ENCODE measurements at places on chromosomes 2 and 18.

GRCh38 chr2:39683022-39683699 is 17.4 kb downstream of the TMEM178A start:
- no peak for DNase-seq

DNA sequence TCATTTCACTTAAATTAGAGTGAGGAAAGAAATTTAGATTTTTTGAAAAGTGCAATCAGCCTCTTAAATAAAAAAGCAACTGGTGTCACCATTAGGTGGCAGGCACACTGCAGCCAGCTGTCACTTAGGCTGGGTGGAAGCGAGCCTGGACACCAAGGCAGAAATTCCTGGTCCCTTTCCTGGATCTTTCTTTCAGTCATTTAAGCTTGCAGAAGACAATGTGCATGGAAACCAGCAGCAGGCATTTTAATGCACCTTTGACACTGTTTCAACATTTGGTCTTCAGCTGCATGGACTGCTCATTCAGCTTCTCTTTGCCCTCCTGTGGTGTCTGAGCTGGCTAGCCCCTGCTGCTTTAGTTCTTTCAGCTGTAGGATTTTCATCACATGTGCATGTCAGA is 61.0 kb downstream of the AQP4 start:
- no peak for DNase-seq

- DNase-seq: no peak
These were observed 267.8 kb upstream of the HDAC4 start for GRCh38 chr2:239668651-239669050.

- DNase-seq: no peak
These were observed 177.6 kb downstream of the ZNF521 start for GRCh38 chr18:25174324-25174723.

GRCh38 chr2:181374781-181375675 is 82.2 kb upstream of the ITGA4 start:
- DNase-seq: no peak

DNA sequence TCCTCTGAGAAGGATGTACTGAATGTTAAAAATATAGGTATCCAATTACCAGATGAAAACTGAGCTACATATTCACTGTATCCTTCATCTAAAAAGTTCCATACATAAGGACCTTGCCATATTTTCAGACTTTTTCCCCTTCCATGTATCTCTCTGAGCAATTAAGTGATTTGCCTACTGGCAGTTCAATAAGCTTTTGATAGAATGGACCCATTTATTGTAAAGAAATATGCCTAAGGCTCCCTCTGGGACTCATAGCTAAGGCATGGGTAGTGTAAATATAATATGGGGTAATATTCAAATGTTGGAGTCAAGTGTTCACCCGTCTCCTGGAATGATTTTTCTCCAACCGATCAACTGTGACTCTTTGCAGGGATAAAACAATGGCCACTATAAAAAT is 135.4 kb upstream of the FSHR start:
- no peak for DNase-seq

- no peak for DNase-seq
These were observed 1.6 kb upstream of the CNDP2 start for GRCh38 chr18:74494514-74494913.

DNA sequence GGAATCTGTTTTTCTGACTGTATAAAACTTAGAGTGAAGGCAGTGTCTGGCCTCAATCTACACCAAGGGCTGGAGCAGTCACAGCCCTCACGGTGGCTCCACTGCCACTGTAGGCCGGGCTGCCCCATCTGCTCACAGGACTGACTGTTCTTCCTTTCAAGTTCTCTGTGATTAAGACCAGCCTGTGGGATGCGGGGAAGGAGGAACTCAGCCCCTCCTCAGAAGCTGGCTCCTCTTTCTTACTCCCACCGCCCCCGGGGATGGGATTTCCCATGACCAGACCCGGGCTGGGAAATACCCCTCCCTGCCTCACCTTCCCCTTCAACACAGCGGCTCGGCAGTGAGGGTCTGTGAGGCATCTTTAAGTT is 106.0 kb downstream of the COPS8 start:
- no peak for DNase-seq

GRCh38 chr18:64165906-64166305 is 17.0 kb upstream of the LINC00305 start:
- DNase-seq: no peak

- DNase-seq: no peak
These were observed 42.2 kb upstream of the IL1RL1 start for GRCh38 chr2:102269200-102269524.

DNA sequence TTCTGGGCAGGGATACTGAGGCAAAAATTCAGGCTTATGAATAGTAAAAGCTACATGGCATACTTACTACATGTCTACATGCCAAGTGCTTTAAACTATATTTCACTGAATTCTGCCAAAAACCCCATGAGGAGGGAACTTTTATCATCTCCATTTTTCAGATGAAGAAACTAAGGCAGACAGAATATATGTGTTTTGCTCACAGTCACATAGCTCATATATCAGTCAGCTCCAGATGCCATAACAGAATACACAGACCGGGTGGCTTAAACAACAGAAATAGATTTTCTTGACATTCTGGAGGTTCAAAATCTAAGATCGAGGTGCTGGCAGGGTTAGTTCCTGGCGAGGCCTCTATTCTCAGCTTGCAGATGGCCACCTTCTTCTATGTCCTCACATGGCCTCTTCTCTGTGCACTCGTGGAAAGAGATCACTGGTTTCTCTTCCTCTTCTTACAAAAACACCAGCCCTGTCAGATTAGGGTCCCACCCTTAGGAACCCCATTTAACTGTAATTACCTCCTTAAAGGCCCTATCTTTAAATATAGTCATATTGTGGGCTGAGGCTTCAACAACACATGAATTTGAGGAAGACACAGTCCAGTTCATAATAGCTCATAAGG is 27.1 kb upstream of the CREB1 start:
- no peak for DNase-seq

GRCh38 chr2:175282300-175282699 is 100.8 kb upstream of the ATP5MC3 start:
- peak; percentile 50 for DNase-seq

- no peak for DNase-seq
These were observed 340.1 kb downstream of the CLIP4 start for GRCh38 chr2:29455200-29455860.

- no peak for DNase-seq
These were observed 21.3 kb downstream of the OTOF start for GRCh38 chr2:26456440-26457250.

DNA sequence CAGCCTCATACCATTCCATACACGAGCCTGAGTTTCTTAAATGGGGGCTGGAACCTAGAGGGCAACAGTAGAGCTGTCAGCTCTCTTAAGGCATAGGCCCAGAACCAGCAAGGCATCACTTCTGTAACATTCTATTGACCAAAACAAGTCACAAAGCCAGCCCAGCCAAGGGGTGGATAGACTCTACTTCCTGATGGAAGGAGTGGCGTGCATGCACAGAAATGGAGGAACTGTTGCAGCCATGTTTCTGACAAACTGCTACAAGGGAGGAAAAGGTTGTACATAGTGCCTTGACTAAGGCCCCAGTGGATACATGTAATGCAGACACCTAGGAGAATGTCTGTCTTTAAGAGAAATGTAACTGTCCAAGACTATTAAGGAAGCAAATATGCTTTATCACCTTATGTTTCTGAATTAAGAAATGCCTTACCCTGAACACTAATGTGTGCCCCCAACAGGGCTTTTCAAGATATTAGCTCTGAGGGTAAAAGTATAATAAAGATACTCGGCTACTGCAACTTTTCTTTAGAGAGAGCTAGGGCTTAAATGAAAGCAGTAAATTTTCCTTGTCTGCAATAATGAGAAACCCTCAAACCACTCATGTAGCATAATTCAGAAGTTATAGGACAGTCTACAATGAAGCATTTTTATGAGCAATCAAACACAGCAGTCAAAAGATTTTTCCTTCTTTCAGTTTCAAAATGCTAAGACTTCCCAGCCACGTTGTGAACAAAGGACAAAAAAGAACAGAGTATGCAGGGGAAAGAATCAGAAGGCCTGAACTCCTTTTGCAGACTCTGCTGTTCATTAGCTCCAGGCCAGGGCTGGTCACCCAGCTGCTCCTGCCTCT is 35.1 kb upstream of the CDC42EP3 start:
- no peak for DNase-seq

DNA sequence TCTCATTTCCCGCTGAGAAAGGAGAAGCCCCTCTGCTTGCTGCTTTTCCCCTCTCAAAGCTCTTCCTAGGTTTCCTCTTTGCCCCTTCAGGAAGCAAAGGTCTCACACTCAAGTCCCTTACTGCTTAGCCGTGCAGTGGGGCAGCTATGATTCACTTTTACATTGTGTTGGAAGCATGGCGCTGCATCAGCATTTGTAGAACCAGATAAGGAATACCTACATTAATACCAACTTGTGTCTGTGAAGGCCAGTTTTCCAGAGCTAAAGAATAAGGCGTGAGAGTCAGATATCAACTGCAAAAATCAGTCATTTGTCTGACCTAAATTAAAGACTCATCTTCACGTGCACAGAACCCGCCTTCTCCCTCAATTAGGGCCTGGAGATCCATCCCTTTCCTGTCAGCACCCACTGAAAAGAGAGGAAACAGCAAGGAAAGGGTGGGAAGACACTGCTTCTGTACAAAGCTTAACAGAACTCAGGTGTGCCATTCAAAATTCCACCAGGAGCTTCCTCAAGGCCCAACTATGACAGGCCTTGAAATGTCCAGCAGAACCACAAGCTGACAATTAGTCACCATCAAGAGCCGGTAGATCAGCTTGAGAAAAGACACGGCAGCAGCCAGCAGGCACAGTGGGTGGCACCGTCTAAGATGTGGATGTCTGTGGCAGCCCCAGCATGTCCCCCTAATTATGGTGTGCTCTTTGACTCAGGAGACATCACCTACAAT is 16.1 kb upstream of the XDH start:
- DNase-seq: no peak

DNA sequence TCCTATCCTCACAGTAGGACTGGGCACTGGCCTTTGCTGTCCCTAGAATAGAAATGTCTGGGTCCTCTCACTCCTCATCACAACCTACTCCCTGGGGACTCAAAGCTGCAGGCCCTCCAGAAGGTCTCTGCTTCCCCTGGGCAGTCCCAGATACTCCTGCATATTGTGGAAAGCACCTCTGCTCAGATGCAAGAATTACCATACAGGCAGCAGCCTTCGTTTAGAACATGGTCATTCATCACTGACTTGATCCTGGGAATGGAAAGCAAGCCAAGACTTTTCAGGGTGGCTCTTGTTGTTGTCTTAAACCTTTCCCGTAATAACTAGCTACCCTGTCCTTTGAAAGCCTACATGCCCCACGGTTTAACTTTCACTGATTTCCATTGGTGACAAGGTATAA is 53.1 kb upstream of the NPAS2 start:
- DNase-seq: no peak

- DNase-seq: no peak
These were observed 17.6 kb downstream of the IFT172 start for GRCh38 chr2:27471961-27472360.

DNA sequence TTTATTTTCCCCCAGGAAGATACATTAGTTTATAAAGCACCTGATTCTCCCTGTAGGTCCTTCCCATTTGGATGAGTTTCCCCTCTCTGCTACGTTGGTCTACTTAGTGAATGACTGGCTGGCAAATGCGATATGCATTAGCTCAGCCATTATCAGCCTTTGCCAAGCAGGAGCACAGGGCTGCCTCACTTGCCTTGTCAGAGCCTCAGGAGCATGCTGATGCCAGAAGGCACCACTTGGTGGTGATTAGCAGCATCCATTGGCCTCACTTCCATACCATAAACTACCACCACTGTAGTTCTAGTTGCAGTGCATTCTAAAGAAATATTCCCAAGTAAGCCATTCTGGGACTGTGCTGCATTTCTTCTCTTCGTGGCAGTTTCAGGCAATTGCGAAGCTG is 442.8 kb upstream of the CHST9 start:
- DNase-seq: no peak

DNA sequence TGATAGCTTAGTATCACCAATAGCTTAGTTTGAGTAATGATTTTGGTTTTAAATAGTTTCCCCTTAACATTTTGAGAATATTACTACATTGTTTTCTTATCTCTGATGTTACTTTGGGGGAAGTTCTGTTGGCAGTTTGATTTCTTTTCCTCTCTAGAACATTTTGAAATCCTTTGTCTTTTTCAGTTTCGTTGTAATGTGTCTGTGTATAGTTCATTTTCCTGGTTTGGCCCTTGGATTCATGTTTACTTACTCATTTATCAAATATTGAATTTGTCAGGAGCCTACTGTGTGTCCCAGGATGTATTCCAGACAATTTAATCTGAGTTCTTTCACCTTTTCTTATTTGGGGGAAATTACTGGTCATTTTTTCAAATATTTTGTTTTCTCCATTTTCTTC is 16.7 kb downstream of the ANKRD12 start:
- DNase-seq: no peak

GRCh38 chr2:170227951-170228350 is 50.0 kb downstream of the MYO3B start:
- no peak for DNase-seq

DNA sequence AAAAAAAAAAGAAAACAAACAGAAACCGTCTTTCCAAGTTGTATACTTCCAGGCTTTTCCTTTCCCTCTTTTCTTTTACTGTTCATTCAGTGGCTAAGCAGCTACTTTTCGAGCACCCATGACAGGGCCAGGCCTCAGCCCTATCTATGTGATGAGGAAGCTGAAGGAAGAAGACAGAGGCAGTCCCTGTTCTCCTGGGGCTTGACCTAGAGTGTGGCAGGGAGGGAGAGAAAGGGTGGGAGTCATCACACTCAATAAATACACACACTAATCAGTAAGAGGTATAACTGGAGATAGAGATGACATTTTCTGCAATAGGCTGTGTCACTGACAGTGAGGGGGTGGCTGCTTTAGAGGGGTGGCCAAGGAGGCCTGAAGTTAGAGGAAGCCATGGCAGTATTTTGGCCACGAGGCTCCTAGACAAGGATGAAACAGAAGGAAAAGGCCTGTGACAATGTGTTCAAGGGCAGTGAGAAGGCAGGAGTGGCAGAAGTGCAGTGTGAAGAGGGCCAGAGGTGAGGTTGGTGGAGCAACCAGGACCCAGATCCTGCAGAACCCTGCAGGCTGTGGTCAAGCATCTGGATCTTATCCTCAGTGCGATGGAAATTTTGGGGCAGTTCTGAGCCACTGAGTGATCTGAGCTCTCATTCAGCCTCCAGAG is 131.8 kb upstream of the TTC39C start:
- no peak for DNase-seq

- no peak for DNase-seq
These were observed 361.7 kb downstream of the TMEM182 start for GRCh38 chr2:103123516-103123915.

GRCh38 chr2:236813766-236814165 is 244.1 kb downstream of the ACKR3 start:
- no peak for DNase-seq

- no peak for DNase-seq
These were observed 351.5 kb downstream of the NR4A2 start for GRCh38 chr2:155980941-155981560.

GRCh38 chr2:71756280-71756906 is 303.0 kb downstream of the DYSF start:
- DNase-seq: no peak

- no peak for DNase-seq
These were observed 129.7 kb downstream of the TDRD15 start for GRCh38 chr2:21253311-21254027.

All from NCI-H2029 (cell line).